ENCODE measurements at places on chromosomes 2 and 18.
A peak's percentile ranks its signal among the peaks of the same experiment; 100 is the strongest.

DNA sequence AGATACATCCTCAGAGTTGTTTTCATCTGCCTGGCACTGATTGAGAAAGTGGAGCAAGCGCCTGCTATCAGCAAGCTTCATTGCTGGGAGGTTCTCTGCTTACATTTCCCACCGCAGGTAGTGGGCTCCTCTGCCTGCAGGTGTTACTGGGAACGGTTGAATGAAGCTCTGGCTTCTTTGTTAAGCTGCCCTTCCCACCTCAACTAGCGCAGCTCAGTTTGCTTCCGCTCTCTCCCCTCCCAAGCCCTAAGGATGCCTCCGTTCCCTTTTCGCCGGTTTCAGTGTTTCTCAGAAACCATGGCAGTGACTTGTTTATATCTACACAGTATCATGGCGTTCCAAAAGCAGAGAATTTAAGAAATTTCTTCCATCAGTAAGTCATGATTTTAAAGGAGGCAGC, 72.2 kb upstream of the B3GNT7 start:
- DNase-seq = no peak

GRCh38 chr18:55439056-55439455, 148.9 kb downstream of the TCF4 start:
- no peak for DNase-seq

DNA sequence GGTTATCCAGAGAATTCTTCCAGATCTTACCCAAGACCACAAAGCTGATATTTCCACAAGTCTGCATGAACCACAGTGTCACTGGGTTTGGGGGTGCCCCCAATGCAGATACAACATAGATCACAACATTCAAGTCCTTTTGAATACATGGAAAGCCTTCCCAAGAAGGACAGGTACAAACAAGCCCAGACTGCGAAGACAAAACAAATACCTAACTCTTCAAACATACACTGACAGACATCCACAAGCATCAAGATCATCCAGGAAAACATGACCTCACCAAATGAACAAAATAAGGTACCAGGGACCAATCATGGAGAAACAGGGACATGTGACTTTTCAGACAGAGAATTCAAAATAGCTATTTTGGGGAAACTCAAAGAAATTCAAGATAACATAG, 93.1 kb downstream of the MDH1 start:
- no peak for DNase-seq

- no peak for DNase-seq
Measured at GRCh38 chr2:128272601-128273468, 45.8 kb downstream of the HS6ST1 start.

GRCh38 chr2:1746174-1747064, 2.1 kb upstream of the PXDN start:
- no peak for DNase-seq

DNA sequence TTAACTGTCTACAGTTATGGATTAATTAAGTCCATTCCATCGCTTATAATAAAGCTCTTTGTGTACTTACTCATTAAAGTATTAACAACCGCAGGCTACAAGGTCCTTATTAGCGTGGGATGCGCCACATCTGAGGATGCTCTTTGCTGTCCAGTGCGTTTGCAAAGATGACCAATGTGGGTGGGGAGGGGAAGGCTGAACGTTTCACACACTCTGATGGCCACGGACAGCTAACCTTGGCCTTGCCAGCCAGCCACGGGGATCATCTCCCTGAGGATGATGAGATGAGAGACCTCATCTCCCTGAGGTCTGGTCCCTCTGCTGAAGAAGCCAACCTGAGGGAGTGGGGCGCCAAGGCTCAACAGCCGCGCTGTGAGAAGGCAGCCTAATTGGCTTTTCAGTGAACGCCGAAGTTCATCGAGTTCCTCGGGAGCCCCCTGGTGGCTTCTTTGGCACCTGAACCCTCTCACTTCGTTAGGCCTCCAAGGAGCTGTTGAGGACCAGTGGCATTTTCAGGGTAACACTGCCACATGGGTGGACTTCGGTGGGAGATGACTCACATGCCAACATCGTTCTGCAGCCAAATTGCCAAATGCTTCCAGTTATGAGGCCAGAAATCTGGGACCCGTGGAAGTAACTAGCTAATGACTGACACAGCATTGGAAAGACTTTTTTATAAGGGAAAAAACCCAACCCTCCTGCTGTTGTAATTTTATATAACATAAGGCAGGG, 69.3 kb upstream of the SEC11C start:
- DNase-seq = peak; percentile 66

GRCh38 chr2:196112418-196113034, 43.9 kb upstream of the DNAH7 start:
- DNase-seq = no peak

DNA sequence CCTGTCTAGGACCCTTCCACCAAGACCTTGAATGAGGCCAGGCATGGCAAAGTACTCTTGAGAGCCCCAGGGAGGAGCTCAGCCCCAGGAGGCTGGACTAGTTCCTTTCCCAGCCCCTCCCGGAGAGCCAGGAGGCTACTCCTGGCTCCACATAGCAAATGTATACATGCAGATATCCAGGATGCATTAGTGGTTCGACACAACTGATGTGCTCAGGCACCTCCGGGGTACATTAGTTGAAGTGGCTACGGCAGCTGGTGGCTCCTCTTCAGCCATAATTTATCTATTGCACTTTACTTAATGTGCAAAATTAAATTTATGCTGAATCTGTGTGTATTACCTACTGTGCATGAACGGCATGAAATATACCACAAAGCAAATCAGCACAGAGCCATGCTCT, 182.8 kb upstream of the MEIS1 start:
- DNase-seq = no peak

- DNase-seq = no peak
Measured at GRCh38 chr18:43877616-43878321, 600.5 kb upstream of the SYT4 start.

DNA sequence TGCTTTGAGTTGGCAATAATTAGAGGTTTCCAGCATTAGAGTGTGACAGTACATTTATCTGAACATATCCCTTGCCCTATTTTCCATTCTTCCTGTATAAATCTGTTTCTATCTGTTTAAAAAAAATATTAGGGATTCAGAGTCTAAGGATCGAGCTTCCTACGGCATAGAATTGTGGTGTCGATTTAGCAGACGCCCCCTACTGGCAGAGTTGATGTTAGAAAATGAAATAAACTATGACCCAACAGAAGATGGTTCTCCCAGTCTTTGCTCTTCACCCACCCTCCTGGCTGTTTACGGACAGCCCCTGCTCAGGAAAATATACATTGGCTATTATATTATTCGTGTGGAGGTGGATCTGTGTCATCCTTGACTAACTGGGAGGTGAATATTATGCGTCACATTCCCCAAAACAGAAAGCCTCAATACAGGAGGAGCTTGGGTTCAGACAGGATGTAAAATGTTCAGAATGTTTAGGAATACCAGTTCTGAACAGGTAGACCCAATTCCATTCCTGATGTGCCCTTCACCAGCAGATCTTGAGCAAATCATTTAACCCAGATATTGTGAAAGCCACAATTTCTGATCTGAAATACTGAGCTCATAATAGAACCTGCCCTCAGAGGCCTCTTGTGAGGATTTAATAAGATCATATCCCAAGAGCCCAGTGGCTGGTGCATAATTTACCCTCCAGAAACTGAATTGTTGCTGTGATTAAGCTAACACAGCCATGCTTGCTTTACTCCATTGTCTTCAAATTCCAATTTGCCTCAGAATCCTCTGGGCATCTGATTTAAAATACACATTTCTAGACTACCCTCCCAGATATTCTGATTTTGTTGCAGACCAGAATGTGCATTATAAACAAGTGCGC, 10.8 kb upstream of the ERMN start:
- DNase-seq = no peak

DNA sequence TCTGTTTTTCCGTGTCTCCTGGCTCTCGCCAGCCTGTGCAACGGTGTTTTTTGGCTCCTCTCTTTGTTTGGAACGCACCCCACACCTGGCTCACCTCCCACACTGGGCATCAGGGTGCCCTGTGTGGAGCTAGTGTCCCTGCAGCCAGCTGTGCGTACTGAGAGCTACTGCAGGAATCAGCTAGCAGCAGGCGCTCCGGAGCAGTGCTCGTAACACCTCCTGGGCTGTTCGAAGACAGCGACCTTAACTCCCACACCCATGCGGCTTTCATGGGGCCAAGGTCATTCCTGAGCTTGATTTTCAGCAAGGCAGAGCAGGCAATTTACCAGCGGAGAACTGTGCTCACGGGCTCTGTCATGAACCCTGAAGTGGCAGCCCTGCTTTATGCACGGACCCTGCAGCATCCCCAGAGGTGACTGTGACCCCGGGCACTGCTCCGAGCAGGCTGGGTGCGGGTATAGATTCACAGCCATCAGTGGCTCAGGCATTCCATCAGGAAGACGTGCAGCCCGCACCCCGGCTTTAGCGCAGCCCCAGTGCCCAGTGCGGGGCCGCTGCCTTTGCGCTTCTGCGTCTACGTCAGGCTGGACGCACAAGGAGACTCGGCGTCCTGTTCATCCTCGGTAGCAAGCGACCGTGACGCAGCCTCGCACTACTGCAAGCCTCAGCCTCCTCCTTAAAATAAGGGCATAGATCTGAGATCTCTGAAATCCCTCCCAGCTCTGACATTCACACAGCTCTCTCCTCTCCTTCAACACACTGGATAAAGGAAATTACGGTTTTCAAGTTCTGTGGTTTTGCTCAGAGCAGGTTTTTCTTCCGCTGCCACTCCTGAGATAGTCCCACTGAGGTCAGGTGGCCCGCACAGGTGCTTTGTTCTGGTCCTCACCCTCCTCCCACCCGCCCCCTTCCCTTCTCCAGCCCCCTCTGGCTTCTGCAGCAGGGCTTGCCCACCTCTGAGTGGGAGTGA, 58.2 kb downstream of the ADI1 start:
- DNase-seq = no peak

GRCh38 chr2:220966636-220967035, 605.5 kb downstream of the EPHA4 start:
- DNase-seq = no peak

GRCh38 chr18:58180738-58181353, 136.8 kb downstream of the NEDD4L start:
- peak; percentile 52 for DNase-seq

GRCh38 chr2:69608109-69608508, 35.4 kb downstream of the AAK1 start:
- DNase-seq = no peak

GRCh38 chr2:191927319-191927867, 80.5 kb upstream of the CAVIN2 start:
- no peak for DNase-seq

GRCh38 chr2:174322746-174323145, 12.0 kb upstream of the SP9 start:
- no peak for DNase-seq

- no peak for DNase-seq
Measured at GRCh38 chr18:26792661-26793060, 72.8 kb downstream of the AQP4 start.

GRCh38 chr18:44918142-44918476, 237.4 kb downstream of the SETBP1 start:
- DNase-seq = no peak

DNA sequence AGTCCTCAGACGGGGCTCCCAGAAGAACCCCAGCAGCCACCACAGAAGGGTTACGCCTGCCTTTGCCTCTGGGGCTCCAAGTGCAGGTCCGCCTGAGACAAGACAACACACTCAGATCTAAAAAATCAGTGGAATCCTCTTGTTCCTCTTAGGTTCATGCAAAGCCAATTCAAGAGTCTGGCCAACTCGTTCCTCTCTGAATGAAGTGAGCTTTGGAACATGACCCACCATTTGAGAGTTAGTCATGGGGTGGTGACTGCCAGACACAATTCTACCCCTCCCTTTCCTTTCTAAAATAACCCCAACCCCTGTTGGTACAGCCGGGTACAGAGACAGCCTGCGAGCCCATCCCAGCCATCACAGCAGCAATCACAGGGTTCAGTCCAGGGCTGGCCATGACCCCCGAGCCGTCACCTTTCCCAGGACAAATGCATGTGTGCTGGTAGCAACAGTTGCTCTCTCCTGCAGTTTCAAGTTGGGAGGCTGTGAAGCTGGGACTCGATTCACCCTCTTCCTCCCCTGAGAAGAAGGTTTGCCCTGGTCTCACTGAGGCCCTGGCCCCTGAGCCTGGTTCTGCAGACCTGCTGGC, 183.1 kb upstream of the SH3BP4 start:
- DNase-seq = no peak

GRCh38 chr2:147884830-147885229, 40.0 kb downstream of the ACVR2A start:
- no peak for DNase-seq

DNA sequence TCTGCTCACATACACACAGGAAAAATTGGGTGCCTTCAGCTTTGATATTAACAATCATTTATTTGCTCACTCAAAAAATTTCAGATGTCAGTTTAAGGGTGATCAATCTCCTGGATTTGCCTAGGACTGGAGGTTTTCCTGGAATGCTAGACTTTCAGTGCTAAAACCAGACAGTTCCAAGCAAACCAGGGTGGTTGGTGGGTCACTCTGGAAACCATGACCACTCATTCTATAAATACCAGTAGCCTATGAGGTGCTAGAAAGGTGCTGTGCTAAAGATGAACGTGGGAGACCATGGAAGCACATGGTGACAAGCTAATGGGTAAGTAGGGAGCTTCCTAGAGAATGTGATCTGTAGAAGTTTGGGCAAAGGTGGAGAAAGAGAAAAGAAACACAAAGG, 25.4 kb upstream of the STPG4 start:
- DNase-seq = no peak

DNA sequence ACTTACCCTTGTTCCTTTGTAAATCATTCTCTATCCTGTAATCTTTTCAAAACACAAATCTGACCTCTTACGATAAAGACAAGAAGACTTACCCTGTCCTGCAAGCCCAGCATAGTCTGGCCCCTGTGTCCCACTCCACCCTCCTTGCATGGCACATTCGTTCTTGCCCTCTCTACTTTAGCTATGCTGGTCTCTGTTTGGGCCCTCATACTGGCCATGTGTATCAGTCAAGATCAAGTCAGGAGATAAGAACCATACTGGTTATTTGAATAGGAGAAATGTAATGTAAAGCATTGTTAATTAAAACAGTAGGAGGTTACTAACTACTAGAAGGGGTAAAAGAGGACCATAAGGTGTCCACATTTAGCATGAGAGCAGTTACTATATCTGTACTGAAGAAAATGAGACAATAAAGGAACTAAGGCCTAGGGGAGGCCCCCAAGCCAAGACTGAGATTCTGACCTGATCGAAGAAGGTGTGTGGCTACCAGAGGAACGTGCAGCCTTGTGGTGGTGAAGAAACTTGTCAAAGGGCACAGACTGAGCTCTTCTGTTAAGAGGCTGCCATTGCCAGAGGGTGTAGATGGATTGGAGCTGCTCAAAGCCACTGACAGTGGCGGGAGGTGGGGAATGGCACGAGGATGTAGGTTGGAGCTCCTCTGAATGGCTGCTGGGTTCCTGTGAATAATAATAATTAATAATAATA, 80.8 kb downstream of the KCTD18 start:
- no peak for DNase-seq

- DNase-seq = no peak
Measured at GRCh38 chr2:8918412-8918811, 81.0 kb upstream of the KIDINS220 start.

- DNase-seq = peak; percentile 32
Measured at GRCh38 chr2:25251071-25251421, 82.7 kb upstream of the POMC start.

GRCh38 chr2:45000921-45001868, 8.1 kb downstream of the SIX2 start:
- DNase-seq = no peak

- DNase-seq = no peak
Measured at GRCh38 chr18:12606592-12607315, 51.2 kb downstream of the SPIRE1 start.

Data from stimulated activated CD4-positive, alpha-beta T cell treated with anti-CD3 and anti-CD28 coated beads, Interleukin-4, amount 100 ng/mL, for 4 hours (primary cell).